Activated CD4-positive, alpha-beta T cell treated with anti-CD3 and anti-CD28 coated beads, Interleukin-2, amount 10 ng/mL, durations not matched to agents 24 days and 14 days (primary cell): ENCODE measurements at places on chromosomes 16 and 17. TPM values are rescaled to one million over a fixed set of nuclear protein-coding genes. Genes with fewer than 3 reads are reported as not detected.

DNA sequence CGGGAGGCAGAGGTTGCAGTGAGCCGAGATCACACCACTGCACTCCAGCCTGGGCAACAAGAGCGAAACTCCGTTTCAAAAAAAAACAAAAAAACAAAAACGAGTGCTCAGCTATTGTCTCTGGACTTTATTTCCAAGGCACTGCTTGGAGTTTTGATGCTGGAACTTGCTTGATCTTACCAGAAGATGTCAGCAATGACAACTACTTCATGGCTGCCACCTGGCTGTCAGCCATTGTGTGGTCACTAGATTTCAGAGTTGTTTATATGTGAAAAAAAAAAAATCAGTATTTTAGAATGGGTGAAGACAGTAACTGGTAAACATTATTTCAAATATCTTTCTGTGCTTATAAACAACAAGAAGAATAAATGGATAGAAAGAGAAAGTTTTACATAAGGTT lies 26.3 kb upstream of the OR4D1 start:
- H3K4me3 ChIP-seq: no peak overlapping the region
- H3K27me3 ChIP-seq: peaks cover 20% of the 10 kb centered on the region
- H3K27ac ChIP-seq: no peak overlapping the region
- peak; percentile 81 for DNase-seq

GRCh38 chr17:56913353-56913866 lies 439 bp downstream of the TRIM25 start:
- H3K36me3 ChIP-seq: peaks cover 34% of the 10 kb centered on the region
- no peak for DNase-seq
- H3K4me3 ChIP-seq: peak overlapping the region; percentile 97
- peak overlapping the region; percentile 94 for H3K27ac ChIP-seq
- peaks cover 53% of the 10 kb centered on the region for H3K4me1 ChIP-seq

DNA sequence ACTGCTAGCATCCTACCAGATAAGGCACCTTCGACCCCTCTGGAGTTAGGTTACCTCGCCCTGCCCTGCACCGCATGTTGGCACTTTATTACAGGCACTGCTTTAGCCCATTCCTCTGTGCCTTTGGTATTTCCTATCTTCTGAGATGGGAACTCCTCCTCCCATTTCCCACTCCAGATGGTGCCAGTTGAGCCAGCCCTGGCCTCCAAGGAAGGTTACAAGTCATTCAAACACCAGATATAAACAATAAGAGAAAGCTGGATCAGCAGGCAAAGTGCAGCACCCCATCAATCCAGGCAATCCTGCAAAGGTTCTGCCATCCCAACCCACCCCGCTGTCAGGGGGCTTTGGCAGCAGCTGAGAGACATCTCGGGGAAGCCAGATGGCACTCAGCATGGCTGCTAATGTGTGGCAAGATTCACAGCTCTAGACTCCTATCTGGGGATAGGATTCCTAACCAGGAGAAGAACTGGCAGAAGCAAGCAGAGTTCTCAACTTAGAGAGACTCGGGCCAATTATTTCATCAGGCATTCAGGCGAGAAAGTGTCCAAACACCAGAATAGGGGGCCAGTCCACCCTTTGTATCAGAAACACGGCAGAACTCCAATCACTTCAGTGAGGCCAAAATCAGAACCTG lies 113.0 kb downstream of the COPRS start:
- no peaks in the 10 kb centered on the region for H3K36me3 ChIP-seq
- H3K27me3 ChIP-seq: peaks cover 36% of the 10 kb centered on the region
- no peak overlapping the region for H3K27ac ChIP-seq
- no peak for DNase-seq

DNA sequence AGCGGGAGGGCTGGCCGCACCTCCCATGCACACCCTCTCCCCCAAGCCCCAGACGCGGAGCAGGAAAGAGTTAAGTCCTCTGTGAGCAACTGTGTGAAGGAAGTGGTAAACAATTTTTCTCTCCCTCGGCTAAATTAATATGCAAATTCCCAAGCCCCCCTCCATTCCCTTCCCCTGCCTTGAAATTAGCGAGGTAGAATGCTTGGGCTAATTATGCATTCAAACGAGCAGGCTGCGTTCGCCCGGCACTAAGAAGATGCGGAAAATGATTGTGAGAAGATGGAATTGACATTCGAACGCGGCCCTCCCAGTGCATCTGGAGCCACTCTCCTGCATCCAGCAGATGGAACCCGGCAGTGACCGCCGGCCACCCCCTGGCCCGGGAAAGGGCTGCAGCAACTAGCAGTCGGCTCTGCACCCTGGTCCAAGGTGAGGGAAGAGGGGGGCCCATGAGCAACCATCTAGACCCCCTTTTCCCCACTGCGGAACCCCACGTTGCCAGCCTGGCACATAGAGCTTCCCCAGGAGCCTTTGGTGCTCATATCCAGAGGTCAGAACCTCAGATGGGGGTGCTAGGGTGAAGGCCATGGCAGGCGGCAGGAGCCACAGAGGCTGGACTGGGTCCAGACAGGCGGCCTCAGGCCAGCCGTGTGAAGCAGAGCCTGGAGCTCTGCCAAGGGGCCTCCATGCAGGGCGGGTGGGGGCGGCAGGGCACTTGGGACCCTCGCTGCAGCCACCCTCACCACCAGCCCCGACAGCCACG lies 49.1 kb upstream of the ACSF3 start:
- peaks cover 2% of the 10 kb centered on the region for H3K27me3 ChIP-seq
- no peak overlapping the region for H3K4me3 ChIP-seq
- no peaks in the 10 kb centered on the region for H3K4me1 ChIP-seq
- DNase-seq: no peak

NEUROD2 gene
- not detected in 2 replicates for total RNA-seq

CES5A gene
- not detected in 2 replicates for total RNA-seq

CPHXL2 gene
- total RNA-seq: not detected in 2 replicates
